ENCODE measurements at places on chromosomes 4 and X. TPM values are rescaled to one million over a fixed set of nuclear protein-coding genes. Genes with fewer than 3 reads are reported as not detected.

GRIA2 gene
- 1.3 TPM for polyA plus RNA-seq

SRPK3 gene
- 0.90 TPM for polyA plus RNA-seq

GRCh38 chrX:67784712-67785111 lies 240.9 kb downstream of the AR start:
- DNase-seq: no peak

CYLC1 gene
- polyA plus RNA-seq: not detected

GRCh38 chr4:117357437-117357836 lies 272.1 kb upstream of the TRAM1L1 start:
- DNase-seq: no peak

- no peak for DNase-seq
Observed at GRCh38 chr4:8181844-8182243, 17.2 kb upstream of the SH3TC1 start.

GRCh38 chr4:156751486-156751885 lies 220.1 kb downstream of the PDGFC start:
- no peak for DNase-seq

DNA sequence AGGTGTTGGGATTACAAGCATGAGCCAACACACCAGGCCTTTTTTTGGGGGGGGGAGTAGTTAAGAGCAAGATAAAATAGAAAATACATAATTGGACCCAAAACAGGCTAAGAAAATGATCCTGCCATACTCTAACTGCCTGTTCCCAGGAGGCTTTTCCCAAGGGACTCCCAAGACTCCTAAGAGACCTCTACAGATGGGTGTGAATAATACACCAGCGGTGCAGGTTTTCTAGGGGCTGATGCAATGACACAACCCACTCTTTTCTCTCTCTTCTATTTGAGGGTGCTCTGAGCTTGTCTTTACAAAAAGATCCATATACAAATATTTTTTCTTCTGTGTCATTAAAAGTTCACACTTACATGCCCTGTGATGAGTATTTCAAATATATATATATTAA lies 116.9 kb downstream of the RASL11B start:
- DNase-seq: no peak

CSAG3 gene
- not detected for polyA plus RNA-seq

GRCh38 chr4:153549405-153549804 lies 83.2 kb downstream of the TMEM131L start:
- DNase-seq: no peak

DNA sequence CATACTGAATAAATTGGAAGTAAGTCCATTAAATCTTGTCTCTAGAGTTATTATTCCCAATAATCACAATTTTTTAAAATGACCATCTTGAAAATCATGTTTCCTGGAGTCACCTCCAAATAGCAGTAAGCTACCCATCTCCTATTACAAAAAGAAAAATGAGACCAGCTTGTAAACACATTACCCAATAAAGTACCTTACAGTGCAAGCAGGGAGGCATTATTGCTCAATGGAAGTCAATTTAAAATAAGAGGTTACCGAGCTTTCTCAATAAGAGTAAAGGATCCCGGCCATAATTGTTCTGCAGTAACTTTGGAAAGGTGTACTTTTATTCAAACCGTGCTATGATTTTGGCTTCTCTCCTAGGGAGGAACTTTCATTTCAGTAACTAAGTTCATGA lies 78.0 kb downstream of the DMD start:
- DNase-seq: no peak

CEP135 gene
- polyA plus RNA-seq: 18.0 TPM

SPANXC gene
- not detected for polyA plus RNA-seq

TMEM165 gene
- 84.9 TPM for polyA plus RNA-seq

GRCh38 chr4:138202686-138203085 lies 39.5 kb downstream of the SLC7A11 start:
- DNase-seq: no peak

LRP2BP gene
- polyA plus RNA-seq: 3.2 TPM

CAPN6 gene
- polyA plus RNA-seq: 23.4 TPM

DNA sequence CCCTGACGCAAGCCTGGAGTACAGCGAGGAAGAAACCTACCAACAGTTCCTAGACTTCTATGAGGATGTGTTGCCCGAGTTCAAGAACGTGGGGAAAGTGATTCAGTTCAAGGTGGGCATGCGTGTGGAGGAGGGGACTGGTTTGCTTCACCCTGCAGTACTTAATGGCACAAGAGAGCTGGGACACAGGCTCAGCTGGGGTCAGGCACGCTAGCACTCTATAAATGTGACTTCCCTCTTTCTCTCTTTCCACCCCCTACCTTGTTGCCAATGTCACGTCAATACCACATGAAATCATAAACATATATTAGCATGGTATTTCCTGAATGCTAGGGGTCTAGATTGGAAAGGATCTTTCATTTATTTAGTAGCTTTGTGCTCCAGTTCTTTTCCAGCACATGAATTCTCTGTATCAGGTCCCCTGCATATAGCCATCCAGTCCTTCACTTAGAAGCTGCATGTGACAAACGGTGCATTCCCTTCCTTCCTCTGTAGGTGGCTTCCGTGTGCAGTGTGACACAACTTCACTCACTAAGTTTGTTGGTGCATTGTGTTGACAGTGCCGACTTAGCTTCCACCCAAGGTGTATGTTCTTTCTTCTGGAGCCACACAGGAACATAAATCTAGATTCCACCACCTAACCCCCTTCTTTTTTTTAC lies 25.6 kb downstream of the ZRSR2 start:
- DNase-seq: no peak

GRCh38 chrX:5399403-5399802 lies 829.3 kb downstream of the NLGN4X start:
- no peak for DNase-seq

- no peak for DNase-seq
Observed at GRCh38 chr4:168678751-168679366, 182.0 kb downstream of the PALLD start.

- DNase-seq: no peak
Observed at GRCh38 chr4:157898836-157899605, 273.8 kb downstream of the GASK1B start.

GRCh38 chrX:97909245-97909644 lies 1025.5 kb downstream of the RPA4 start:
- no peak for DNase-seq

DNA sequence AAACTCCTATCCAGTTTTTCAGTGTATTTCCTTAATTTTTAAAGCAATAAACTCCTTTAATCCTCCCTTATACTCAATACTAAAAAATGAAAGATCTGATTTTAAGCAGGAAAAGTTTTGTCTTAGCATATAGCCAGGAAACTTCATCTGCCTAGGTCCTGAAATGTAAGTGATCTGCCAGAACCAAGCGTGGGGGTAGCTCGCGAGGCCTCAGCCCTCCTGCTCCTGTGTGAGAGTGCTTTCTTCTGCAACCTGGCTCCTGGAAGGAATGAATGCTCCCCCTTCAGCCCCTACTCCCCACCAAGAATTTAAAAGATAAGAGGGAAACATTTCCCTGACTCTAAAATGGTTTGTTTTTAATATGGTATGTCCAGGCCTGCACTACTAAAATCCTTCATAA lies 160.1 kb downstream of the CBR4 start:
- DNase-seq: no peak

DNA sequence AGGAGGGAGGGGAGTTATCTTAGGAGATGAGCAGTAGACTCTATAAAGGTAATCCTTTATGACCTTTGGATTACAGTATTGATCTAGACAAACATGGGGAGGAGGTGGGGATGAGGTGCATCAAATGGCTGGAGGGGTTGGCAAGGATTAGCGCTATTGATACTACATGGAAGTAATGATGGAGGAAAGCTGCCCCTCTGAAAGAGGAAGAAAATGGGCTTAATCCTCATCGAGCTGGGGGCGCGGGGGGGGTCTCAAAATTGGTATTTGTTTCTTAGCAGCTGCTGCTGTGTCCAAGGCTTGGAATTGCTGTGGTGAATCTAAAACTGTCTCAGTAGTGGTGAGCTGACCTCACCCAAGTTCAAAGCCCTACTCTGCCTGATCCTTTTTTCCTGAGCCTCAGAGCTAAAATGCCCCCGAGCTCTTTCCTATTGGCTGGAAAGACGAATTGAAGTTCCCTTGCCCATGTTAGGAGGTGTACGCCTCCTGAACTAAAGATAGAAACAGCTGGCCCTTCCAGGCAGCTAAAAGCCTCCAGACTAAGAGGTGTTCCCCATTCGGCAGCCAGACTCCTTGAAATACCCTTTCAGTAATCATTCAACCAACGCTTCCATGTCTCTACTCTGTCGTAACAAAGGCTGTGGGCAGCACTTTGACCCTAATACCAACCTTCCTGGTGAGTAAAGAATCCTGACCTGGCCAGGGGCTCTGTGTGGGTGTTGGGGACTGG lies at the start of gene ITGB1BP2:
TSS of gene ITGB1BP2 (plus strand) at position 556 of the 730 bp plus-strand sequence. CDS start at position 613, 57 bp downstream.
- DNase-seq: no peak

H2BW2 gene
- 1.3 TPM for polyA plus RNA-seq

DNA sequence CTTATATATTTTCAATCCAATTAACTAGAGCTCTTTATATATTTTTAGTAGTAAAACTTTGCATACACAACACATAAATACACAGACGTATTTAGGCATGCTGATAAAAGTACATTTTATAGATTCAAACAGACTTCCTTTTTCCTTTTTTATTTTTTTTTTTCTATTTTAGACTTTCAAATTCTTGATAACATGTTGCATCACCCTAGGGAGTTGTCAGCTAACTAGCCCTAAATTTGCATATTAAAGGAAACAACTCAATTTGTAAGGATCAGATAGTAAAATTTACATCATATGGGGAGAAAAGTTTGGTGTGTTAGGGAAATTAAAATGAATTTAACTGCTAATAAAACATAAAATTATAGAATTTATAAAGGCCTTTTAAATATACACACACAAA lies 47.4 kb upstream of the APOOL start:
- DNase-seq: no peak

GRCh38 chr4:105240037-105240436 lies 93.4 kb downstream of the TET2 start:
- DNase-seq: no peak

GRCh38 chr4:86108137-86108536 lies 251.7 kb downstream of the MAPK10 start:
- DNase-seq: no peak

SHOX gene
- polyA plus RNA-seq: not detected

DNA sequence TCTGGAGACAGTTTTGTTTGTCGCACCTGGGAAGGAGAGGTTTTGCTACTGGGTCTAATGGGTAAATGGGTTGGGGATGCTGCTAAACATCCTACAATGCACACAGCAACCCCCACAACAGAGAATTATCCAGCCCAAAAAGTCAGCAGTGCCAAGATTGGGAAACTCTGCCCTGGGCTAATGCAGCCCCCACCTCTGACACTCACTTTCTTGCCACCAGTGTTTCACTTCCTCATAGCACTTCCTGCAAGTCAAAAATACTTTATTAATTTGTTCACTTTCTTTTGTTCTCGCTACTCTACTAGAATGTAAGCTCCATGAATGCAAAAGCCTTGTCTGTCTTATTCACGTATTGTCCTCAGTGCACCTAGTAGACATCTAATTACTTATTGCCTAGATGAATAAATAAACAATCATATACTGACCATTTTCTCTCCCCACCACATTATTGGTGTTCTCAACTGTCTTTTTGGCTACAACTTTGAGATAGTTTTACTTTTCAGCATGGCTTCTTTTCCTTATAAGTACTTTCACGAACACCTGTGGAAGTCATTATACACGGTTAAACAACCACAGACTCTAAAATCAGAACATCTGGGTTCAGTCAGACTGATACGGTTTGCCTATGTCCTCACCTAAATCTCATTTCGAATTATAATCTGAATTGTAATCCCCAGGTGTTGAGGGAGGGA lies 82.0 kb upstream of the PITX2 start:
- no peak for DNase-seq

DNA sequence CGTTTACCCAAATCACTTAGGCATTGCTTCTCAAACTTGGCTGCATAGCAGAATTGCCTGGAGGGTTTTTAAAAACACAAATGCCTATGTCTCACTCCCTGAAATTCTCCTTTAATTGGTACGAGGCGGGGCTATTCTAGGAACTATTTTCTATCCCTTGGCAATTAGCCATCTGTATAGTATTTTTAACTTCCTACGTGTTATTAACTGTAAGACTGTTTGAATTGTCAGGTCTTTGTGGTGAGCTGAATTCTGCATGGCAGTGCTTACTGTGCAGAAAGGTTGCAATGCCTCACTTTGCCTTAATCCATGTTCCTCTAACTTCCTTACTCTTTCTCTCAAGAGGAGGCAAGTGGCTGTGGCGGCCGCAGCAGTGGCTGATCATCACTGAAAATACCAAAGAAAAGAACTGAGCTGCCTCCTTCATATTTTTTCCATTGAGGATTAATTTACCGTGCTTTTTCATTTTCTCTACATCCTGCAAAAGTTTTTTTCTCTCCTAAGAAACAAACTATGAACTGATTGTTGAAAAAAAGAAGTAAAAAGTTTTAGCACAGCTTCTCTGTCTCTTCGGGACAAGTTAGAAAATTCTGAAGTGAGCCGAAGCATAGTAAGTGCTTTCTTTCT lies at the start of gene SHROOM3:
TSS of gene SHROOM3 (plus strand) at position 329 of the 627 bp plus-strand sequence. CDS start 824 bp downstream, outside the sequence.
- DNase-seq: no peak

PF4V1 gene
- 0.65 TPM for polyA plus RNA-seq

UGT2B15 gene
- 0.06 TPM for polyA plus RNA-seq
